IMR-90 (cell line): ENCODE measurements at places on chromosomes 3 and 15. TPM values are rescaled to one million over a fixed set of nuclear protein-coding genes. Genes with fewer than 3 reads are reported as not detected.

The TEX55 gene
- not detected in 2 replicates for total RNA-seq

The RGMA gene
- 0.18 TPM in 1 of 2 replicates, not detected in the other for total RNA-seq

The RFTN1 gene
- 52.0 and 52.2 TPM in 2 replicates for total RNA-seq

GRCh38 chr15:40930430-40931299 lies 1.5 kb downstream of the DLL4 start:
- peak; percentile 51 for DNase-seq
